NCI-H774 (cell line): ENCODE measurements at places on chromosomes 12 and 14.

DNA sequence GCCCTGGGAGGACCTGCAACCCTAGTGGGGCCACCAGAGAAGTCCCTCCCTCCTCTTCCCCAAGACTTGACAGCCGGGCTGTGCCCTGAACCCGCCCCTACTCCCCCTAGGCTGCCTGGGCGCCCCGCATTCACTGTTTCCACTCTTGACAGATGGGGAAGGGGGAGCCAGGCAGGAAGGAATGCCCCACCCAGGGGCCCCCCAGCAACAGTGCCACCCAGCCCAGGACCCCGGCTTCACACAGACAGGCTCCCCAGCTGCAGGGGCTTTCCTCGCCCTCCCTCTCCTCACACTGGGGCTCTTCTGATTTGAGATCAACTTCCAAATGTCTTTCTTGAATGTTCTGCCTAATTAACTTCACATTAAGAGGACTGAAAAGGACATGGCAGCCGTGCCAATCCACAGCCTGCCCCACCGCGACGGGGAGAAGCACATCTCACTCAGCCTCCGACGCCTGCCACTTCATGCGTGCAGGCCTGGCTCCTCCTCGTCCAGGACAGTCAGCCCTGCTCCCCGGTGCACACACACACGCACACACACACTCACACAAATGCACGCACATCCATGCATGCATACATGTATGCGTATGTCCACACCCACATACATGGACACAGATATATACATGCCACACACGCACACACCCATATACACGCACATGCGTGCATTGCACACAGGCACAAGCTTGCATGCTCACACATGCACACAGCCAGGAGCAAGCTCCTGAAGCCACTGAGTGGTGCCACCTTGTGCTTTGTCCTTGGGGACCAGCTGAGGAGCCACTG is 19.6 kb upstream of the C14orf180 start:
- DNase-seq = no peak

GRCh38 chr14:105857220-105857825 is 330.9 kb downstream of the TMEM121 start:
- no peak for DNase-seq

DNA sequence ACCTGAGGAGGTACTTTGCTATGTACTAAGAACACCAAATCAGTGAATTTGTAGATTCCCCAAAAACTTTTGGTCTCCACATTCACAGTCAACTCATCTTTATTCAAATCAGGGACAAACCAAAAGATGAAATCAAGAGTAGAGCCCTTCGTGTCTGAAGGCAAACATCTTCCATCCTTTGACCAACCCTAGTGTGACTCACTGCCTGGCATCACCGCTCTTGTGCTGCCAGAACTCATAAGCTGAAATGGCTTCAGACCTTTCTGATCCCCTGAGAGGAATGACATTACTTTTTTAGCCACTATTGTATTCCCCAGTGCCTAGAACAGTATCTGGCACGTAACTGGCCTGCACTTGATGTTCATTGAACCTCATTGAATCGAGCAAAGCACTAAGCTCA is 50.1 kb downstream of the GOLGA5 start:
- no peak for DNase-seq

DNA sequence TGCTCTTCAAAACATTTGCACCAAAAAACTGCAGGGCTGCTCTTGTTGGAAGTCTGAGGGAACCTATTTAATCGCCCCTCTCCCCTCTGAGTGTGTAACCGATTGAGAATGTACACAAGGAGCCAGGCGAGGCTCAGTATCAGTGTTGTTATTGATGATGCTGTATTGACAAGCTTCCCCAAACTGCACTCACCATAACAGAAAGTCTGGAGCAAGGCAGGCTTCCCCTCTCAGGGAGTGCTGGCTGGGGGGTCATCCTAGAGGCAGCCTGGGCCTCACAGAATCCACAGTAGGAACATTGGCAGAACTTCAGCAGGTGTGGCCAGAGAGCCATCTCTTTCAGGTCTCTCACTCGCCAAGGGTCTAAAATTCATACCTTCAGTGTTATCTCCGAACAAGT is 58.1 kb upstream of the TUNAR start:
- DNase-seq = no peak

- no peak for DNase-seq
Observed at GRCh38 chr14:95261616-95262510, 57.8 kb downstream of the CLMN start.

DNA sequence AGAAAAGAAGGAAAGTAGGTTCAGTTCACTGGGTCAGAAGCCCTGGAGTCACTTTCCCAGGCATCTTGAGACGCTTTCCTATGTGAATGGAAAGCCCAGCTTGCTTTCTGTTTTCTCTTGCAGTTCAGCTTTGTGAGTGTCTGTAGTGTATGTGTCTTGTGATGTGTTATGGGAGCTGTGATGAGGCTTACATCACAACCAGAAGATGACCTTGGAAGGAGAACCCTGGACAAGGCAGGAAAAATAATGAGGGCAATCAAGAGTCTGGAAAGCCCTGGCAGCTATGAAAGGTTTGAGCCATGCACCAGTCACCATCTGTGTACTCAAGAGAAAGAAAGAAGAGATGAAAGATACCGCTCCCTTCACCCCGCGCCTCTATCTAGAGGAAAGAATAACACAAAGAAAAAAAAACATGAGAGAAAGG is 35.2 kb upstream of the PTGR2 start:
- no peak for DNase-seq

DNA sequence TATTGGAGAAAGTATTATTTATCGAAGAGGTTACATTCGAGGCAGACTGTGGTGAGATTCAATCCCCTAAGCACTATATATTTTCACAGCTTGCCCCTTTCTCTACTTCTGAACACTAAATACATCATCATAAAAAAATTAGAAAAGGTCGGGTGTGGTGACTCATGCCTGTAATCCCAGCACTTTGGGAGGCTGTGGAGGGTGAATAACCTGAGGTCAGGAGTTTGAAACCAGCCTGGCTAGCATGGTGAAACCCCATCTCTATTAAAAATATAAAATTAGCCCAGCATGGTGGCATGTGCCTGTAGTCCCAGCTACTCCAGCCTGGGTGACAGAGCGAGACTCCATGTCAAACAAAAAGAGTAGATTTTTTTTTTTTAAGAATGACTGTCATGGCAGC is 70.6 kb upstream of the MYF6 start:
- DNase-seq = no peak

GRCh38 chr12:33663000-33663654 is 223.5 kb upstream of the SYT10 start:
- no peak for DNase-seq
